ENCODE measurements at places on chromosomes 12 and 14. TPM values are rescaled to one million over a fixed set of nuclear protein-coding genes. Genes with fewer than 3 reads are reported as not detected.

Gene RNASE3
- total RNA-seq, result not detected

Gene ACADS
- 15.9 TPM for total RNA-seq

Gene RIN3
- total RNA-seq, result 5.4 TPM

Gene LRP10
- 71.9 TPM for total RNA-seq

Gene RTL1
- total RNA-seq, result not detected

Gene NRDE2
- total RNA-seq, result 9.7 TPM

Gene MYF5
- total RNA-seq, result not detected

Gene KRT72
- total RNA-seq, result not detected

Gene MIP
- not detected for total RNA-seq

Gene IGF1
- 1.3 TPM for total RNA-seq

Gene RPS6KA5
- 2.0 TPM for total RNA-seq

Gene B3GNT4
- 0.33 TPM for total RNA-seq

Gene CARMIL3
- total RNA-seq, result 0.17 TPM

Gene MYF6
- total RNA-seq, result under 0.01 TPM

Gene KRT1
- not detected for total RNA-seq

Gene EFS
- 12.2 TPM for total RNA-seq

Gene DTX1
- 0.26 TPM for total RNA-seq

DNA sequence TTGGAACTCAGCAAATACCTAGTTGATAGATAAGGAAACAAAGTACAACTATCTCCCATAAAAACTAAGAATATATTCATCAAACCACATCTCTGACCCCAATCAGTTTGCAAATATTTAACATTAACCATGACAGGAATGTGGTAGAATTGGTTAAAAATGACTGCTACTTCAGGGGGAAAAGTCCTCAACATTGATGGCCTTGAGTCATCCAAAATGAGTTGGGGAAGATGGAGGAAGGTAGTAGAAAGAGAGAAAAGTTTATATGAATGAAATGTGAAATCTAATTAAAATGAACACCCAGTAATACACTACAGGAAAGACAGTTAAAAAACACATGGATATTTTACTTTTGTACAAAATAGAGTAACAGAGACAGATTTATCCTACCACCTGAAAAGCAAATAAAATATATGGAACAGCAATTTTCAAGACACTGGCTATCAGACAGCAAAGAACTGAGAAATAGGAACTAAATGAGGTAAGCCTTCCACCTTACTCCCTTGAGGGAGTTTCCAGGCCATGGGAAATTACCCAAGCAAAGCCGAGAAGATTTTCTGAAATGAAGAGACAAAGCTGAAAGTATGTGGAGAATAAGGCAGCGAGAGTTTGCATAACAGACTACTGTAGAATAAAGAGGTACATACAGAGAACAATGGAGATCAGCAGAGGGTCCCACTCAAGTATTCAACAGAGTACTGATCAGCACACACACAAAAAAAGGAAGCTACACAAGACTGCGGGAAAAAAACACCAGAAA is 49.6 kb downstream of the TC2N start:
- no peak for DNase-seq

DNA sequence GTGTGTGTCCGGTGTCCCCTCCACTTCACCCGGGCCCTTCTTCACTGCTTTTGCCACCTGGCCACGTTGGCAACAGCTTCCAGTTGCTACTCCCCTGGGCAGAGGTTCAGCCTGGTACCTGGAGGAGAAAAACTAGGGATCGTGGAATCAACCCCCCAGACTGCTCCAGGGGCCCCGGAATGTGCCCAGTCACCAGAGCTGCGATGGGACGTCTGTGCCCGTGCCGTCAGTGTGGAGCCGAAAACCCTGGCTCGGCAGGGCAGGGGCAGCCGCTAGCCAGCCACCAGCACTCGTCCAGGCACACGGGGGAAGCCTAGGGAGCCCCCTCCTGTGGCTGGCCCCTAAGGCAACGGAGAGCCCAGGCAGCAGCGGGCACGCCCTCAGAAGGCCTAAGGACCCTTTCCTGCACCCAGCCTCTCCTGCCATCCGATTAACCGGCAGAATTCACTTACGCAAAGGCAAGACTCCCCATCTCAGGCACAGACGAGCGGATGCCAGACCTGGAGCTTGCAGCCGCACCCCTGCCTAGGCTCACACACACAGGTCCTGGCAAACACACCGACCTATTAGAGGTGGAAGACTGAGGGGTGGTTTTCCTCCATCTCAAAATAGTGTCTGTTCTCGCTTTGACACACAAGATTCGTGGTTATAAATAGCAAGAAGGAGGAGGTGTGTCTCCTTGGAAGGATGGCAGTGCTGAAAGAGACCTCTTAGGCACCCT is 62.6 kb downstream of the FBXL14 start:
- no peak for DNase-seq

- DNase-seq, result no peak
Observed at GRCh38 chr12:65155784-65156183, 13.6 kb upstream of the LEMD3 start.

- no peak for DNase-seq
Observed at GRCh38 chr14:59147007-59147406, 41.5 kb upstream of the DAAM1 start.

GRCh38 chr14:55715889-55716288 is 135.9 kb downstream of the KTN1 start:
- peak; percentile 64 for DNase-seq

DNA sequence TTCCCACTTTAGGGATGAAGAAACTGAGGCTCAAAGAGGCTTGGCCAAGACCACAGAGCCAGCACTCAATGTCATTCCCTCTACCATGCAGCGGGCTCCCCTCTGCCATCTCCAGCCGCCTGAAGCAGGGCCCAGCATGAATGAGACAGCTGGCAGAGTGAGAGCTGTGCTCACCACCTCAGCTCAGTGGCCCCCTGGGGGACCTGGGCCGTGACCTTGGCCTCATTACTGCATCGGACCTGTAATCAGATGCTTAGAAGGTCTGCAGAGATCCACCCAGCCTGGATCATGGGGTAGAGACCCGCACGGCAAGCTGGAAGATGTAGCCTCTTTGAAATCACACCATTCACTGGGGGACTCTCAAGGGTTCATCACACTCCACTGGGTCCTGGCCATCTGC is 22.7 kb upstream of the CORO1C start:
- no peak for DNase-seq

DNA sequence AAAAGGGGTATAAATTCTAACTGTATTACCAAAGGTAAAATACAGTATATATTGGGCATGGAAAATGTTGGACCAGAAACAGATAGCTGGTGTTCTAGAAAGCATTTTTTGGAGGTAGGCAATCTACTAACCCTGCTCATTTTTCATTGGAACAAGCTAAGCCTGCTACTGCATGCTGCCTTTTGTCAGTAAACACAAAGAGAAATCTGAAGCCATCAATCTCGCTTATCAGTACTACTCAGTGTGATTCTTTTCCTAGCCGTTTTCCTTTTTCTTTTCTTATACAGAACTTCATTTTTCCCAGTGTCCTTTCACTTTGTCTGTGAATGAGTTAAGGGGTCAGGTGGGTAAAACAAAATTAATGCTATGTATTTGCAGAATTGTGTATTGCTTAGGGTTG is 312.3 kb downstream of the NPAS3 start:
- DNase-seq, result no peak

DNA sequence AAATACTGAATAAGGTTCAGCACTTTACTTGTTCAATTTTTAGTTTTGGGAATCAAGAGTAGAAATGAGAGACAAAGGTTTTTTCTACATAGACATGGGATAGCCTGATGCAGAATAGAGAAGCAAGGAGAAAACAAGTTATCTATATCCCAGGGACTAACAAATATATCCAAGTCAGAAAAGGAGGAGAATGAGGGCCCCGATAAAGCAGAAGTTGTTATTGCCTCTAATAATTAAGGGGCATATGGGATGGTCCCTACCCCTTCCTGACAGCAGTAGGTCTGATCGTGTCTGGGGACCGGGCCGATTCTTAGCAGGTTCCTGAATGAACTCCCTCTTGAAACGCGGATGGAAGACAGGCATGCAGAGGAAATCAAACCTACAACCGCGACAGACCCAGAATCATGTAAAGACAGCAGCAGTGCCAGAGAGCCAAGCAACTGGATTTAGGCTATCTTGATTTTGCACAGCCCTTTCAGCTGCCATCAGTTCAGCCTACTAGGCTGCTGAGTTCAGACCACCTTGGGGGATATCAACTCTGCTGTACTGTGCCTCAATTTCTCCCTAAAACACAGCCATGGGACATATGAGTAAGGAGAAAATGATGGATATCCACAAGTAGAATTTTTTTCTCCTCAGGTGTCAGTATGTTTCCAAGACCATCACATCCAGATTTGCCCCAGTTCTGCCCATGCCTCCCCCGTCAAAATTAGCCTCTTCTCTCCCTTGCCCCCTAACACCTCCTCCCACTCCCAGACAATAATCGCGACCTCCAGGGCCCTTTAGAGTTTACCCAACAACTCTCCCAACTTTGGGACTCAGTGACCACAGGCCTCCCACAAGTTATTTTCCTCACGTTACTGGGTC is 706 bp downstream of the PRMT5 start:
- DNase-seq, result no peak

DNA sequence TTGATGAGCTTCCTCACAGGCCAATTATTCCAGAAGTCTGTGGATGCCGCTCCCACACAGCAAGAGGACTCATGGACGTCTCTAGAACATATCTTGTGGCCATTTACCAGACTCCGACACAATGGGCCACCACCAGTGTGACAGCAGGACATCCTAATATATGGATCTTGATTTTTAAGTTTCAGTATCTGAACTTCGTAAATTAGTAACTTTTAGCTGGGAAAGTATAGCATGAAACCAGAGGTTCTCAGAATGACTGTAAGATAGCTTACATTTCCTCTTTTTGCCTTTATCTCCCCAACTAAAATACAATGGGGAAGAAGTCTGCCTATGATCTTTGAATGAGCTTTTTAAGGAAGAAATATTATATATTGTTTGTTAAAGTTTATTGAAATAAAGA is 87.0 kb downstream of the DNAI7 start:
- DNase-seq, result no peak

DNA sequence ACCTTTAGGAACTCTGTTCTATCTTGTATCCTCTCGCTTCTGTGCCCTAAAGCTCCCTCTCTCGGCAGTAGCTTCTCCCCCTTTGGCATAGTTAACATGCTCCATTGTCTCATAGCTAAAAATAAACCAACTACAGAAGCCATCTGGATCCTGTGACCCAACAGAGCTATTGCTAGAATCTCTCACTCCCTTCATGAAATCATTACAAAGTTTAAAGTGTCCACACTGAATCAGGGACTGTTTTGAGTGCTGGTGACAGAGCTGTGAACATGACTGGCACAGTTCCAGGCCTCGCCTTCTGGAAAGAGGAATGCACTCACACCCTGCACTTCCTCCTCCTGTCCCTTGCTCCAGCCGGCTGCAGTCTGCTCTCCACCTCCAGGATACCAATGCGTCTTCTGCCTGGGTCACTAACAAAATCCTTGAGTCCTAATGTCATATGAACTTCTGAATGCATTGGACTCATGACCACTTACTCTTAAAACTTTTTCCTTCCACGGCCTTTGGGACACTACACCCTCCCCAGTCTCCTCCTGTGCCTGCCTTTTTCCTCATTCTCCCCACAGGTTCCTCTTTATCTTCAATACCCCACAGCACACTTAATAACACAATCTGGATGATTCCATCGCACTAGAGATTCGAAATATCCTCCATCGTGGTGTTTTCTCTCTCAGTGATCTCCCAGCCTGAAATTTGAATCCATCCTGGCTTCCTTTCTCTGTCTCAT is 13.2 kb downstream of the PLBD1 start:
- DNase-seq, result peak; percentile 14

- peak; percentile 65 for DNase-seq
Observed at GRCh38 chr12:106030210-106031071, 108.3 kb downstream of the NUAK1 start.

DNA sequence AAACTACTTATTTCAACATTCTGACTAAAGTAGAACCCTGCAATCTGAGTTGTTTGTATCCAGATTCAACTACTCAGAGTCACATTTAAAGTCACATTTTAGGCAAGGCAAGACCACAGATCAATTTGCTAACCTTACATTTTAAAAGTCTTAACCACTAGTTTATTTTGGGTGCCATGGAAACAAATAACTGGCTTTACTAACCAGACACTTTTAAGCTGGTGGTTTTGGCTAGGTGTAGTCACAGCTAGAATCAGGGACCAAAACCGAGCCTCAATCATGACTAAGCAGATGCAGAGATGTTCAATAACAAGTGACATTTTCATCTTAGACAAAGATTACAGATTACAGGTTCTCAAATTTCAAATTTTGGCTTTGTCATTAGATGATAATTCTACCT is 115.3 kb downstream of the PDE6H start:
- DNase-seq, result no peak

DNA sequence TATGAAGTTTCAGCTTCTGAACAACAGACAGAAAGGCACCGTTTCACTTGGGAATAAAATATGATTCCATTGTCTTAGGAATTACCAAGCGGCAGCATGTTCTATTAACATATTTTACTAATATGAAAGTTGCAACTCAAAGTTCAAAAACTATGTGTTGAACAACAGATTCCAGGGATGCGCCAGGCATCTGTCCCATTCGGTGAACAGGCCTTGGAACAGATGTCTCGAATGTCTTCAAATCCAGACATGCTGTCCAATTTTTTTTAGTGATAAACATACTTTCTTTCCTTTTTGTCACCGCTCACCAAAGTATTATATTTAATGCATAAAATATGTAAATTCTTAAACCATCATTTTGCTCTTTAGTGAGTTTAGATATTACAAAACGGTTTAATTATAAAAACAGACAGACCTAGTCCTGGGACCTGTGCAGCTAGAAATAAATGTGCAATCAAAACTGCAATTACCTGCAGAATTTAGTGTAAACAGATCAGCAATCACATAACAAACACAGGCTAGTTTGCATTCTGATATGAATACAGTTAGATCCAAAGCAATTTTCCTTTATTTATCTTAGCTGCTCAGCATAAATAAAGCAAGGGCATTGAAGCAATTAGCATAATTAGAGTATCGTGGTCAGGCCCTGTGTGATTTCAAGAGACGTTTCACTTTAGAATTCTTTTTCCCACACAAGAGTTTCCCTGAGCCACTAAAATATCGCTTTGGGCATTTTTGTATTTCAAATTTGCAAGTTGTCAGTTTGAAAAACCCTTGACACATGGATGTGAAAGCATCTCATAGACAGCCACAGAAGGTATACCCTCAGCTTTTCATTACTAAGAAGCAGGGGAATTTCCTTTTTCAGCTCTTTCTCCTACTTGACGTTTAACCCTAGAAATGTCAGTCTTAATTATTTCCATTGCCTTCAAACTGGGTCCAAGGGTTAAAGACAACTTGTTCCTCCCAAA is 420.8 kb downstream of the EGLN3 start:
- no peak for DNase-seq

GRCh38 chr14:34098045-34098984 is 147.4 kb upstream of the EGLN3 start:
- peak; percentile 65 for DNase-seq

- no peak for DNase-seq
Observed at GRCh38 chr12:5723711-5724252, 221.3 kb downstream of the ANO2 start.

GRCh38 chr12:14416658-14417057 is 51.2 kb downstream of the ATF7IP start:
- DNase-seq, result peak; percentile 86

- DNase-seq, result peak; percentile 63
Observed at GRCh38 chr12:71415336-71416231, 24.0 kb upstream of the LGR5 start.

Measured in fibroblast of lung (primary cell).